ENCODE measurements at places on chromosomes 4 and X.

DNA sequence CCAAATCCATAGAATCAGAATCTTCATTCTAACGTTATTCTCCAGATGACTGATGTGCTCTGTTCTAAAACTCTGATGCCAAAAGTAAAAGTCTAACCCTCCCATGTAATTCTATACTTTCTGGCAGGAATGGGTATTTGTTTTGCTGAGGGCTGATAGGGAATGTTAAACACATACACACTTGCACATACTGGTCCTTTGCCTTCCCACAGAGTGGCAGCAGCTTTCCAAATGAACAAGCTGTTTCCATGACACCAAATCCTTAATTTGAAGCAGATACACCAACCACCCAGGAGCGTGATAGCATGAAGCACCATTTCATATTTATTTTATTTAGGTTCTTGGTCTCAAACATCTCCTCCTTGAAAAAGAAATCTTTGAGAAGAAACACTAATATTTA is 155.5 kb upstream of the PRDX4 start:
- DNase-seq = peak; percentile 28

DNA sequence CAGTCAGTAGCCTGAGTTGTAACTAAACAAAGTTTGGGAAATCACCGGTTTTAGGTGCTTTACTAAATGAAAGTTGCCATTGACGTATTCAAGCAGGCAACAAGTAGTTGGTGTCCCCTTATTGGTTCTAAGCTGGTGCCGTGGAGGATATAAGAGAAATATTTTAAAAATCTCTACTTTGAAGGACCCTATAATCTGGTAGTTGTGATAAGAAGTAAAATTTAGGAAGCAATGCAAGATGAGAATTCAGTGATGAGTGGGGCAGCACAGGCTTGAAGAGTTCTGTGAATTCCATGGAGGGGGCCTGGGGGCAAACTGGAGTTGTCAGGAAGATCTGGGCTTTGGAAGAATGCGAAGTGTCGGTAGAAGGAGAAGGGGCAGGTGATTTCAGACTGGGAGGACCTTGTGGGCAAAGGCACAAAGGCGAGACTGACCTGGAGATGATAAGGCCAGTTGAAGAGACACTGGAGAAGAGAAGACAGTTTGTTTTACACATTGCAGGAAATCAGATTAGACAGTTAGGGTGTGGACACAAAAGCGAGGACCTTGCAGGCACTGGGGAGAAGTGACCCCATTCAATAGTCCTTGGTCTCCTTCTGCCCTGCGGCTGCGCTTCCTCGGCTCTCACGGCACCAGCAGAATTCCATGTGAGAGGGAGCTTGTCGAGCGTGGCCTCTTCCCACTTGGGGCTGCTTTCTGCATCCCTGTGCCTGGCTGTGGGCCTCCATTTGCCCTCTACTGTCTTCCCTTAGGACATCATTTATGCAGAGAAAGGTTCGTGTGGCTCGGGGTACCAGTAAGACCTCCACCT is 1.3 kb downstream of the RHOH start:
- DNase-seq = no peak

DNA sequence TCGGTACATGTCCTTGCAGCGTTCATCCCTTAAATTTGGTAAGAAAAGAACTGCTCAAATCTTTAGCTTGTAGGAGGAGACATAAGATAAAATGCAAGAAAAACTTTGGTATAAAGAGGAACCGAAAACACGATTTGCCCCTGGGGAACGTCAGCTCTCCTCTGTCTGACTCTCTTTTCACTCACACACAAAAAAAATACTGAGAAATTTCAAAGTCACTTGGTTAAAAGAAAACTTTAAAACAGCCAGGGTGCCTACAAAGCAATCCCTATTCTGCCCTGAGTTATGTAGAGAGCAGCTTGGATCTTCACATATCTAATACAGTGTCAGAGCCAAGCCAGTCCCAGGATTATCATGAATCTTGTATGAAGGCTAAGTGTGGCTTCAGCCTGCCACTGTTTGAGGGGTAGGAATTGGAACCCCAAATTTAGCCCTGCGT is 248.5 kb upstream of the CXXC4 start:
- no peak for DNase-seq

DNA sequence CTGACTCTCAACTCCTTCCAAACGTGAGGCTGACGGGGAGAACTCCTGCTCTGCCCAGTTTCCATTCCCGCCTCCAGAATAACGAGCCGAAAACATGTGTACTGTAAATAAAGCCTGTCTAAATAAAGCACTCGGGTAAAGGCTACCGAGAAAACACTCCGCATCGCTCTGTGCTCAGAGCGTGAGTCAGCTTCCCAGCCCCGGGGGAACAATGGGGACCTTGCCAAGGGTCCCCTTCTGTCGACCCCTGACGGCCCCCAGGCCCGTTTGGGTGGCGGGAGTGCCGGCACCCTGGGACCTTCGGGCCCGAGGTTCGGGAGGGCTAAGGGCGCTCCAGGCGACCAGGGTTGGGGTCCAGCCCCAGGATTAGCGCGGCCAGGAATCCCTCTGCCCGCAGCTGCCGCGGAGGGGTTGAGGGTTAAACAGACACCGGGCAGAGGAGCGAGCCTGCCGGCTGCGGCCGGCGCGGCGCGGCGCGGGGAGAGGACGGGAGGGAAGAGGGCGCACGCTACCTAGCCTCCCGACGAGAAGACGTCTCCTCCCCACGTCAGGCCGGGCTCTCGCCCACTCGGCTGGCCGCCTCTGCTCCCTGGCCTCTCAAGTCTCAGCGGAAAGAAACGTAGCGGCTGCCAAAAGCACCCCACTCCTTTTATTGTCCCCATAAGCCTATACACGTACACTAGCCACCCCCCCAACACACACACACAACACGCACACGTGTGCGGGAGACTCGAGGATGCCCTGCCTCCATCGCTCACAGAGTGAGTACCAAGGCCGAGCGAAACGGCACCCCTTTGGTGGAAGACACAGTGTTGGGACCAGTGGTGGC is 85.5 kb downstream of the BCOR start:
- no peak for DNase-seq

GRCh38 chrX:33211356-33212260 is at the start of gene DMD:
TSS of gene DMD (minus strand) at chrX:33211549. CDS start at chrX:33211312, 237 bp downstream.
- no peak for DNase-seq

DNA sequence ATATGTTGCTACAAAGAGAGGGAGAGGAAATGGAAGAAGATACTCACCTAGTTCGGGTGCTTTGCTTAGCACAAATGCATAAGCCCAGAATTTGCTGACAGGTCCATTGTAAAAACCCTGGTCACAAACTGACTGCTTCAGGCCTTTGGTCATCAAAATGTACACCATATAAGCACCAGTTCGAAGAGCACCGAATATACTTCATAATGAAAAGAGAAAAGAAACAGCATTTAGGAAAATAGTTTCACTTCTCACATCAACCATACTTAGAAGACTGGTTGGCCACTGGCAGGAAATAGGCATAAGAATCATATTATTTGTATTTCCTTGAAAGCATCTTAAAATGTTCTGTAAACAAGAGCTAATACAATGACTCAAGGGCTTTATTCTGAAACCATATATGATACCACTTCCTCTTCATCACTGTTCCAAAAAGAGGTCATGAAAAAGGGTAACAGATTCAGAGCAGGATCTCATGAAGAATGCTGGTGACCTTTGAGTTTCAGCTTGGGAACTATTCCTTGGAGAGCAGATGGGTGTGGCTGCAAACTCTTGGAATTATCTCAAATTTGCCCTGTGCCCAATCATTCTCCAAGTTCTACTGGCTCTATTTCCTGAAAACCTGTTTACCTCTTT is 138.7 kb downstream of the ELOVL6 start:
- no peak for DNase-seq

DNA sequence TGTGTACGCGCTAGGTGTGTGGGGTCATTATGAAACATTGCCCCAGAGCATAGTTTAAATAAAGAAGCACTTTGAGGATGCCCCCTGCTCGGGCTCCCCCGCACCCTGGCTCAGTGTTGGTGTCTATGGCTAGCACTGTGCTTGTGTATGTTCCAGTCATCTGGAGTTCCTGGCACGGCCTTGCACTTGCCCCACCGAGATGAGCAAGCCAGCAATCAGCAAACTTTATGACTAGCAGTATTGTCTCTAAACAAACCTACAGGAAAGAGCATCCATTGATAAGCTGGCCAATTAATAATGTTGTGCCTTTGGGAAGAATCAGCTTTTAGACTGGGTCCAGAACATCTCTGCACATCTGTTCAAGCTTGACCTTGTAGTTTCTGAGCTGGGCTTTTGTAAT is 707 bp upstream of the SHROOM4 start:
- DNase-seq = no peak

GRCh38 chr4:182886205-182886604 is 31.0 kb downstream of the DCTD start:
- DNase-seq = no peak

- no peak for DNase-seq
Observed at GRCh38 chr4:102862016-102862415, 6.8 kb upstream of the CISD2 start.

- no peak for DNase-seq
Observed at GRCh38 chr4:128848461-128848860, 39.0 kb downstream of the JADE1 start.

DNA sequence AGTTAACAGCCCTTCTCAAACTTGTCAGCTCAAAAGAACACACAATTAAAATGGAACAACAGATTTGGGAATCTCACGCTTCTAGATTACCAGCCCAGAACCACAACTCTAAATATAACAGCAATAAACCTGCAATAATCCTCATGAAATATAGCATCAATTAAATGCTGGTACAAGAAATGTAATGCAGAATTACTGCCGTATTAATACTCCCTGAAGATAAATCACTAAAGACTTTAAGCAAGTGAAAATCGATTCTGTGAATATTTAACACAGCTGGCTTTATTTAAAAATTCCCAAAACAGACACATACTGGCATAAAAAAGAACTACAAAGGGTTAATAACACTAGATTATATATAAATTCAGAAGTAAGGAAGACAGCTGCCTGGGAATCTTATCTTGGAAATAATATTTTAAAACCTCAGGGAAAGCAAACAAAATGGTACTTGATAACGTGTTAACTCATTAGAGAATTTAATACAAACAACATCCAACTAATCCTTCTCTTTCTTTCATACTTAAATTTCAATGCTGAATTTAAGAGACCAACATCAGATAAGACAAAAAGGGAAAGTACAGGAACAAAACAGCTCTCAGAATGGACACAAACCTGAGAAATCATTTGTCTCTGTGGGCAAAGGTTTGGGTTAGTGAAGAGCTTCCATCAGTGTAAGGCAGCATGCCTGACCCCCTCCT is 34.7 kb downstream of the APBB2 start:
- no peak for DNase-seq

DNA sequence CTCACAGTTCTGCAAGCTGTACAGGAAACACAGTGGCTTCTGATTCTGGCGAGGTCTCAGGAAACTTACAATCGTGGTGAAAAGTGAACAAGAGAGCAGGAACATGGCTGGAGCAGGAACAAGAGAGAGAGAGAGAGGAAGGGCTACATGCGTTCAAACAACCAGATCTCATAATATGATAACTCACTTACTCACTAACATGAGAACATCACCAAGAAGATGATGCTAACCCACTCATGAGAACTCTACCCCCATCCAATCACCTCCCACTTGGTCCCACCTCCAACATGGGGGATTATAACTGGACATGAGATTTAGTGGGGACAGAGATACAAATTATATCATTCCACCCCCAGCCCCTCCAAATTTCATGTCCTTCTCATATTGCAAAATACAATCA is 9.8 kb upstream of the TLR1 start:
- no peak for DNase-seq

DNA sequence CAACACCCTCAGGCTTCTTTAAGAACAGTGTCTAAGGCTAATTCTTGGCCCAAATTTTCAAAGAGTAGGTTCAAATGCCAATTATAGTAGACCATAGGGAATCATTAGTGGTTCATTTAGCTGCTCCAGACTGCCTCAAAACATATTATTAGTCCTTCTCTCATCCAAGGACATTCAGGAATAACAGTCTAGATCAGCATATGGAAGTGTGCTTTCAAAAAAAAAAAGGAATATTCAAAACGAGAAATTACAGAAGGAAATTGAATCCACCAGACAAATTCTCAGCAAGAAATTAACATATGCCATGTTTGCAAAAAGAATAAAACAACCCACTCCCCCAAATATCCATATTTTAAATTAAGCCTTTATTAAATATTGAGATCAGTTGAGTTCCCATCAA is 293.1 kb downstream of the SMARCA1 start:
- DNase-seq = no peak

- no peak for DNase-seq
Observed at GRCh38 chrX:7318241-7318640, 170.3 kb upstream of the PUDP start.

DNA sequence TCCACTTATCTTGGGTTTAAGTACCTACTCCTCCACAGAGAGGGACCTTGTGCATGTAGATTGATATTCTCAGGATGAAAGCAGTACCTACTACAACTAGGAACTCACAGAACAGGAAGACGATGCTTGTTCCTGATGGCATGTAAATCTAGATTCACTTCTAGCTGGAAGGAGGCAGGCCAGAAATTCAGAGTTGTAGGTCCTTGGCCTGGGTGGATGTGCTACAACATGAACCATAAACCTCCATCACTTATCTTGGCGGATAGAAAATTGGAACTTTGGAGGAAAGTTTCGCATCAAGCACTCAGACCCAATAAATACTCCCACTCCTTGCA is 9.3 kb upstream of the SMIM20 start:
- DNase-seq = no peak

- no peak for DNase-seq
Observed at GRCh38 chr4:118743867-118744266, 58.7 kb downstream of the METTL14 start.

- no peak for DNase-seq
Observed at GRCh38 chrX:101408532-101408841, 465 bp downstream of the HNRNPH2 start.

DNA sequence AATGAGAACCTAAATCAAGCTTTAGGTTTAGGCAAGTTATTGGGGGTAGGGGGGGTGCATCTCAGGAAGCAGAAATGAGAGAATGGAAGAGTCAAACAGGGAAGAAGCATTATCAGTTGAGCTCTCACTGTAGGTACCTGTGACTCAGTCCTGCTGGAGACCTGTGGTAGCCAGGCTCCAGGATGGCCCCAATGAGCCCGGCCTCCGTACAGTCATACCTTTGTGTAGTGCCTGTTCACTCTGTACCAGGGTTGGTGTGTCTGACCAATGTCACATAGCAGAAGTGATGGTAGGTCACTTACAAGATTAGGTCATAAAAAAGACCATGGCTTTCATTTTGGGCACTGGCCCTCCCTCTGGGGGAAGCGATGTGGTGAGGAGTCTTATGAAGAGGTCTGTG is 45.3 kb upstream of the NMU start:
- DNase-seq = no peak

- DNase-seq = no peak
Observed at GRCh38 chrX:150362599-150363481, at the start of gene MAMLD1. TSS of gene MAMLD1 (plus strand) at chrX:150363317. CDS start at chrX:150445517, 82,200 bp downstream.

DNA sequence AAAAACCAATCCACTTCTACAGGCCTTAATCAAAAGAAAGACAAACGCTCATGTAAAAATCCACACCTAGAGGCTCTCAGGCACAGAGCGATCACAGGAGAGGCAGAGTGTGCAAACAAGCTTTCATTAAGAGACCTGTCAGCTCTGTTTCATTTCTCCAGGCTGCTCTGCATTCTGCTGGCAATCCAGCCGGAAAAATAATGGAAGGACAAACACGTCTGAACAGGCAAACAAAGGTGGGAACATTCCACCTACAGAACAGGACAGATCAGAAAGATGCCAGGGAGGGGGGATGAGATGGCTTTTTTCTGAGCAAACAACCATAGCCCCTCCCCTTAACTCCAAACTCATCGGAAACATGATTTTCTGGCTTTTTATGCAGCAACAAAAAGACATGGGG is 9.7 kb downstream of the SOD3 start:
- peak; percentile 6 for DNase-seq
